ENCODE measurements at places on chromosomes 2 and 18.

- DNase-seq, result no peak
Observed at GRCh38 chr2:130834091-130834930, 2.4 kb upstream of the ARHGEF4 start.

DNA sequence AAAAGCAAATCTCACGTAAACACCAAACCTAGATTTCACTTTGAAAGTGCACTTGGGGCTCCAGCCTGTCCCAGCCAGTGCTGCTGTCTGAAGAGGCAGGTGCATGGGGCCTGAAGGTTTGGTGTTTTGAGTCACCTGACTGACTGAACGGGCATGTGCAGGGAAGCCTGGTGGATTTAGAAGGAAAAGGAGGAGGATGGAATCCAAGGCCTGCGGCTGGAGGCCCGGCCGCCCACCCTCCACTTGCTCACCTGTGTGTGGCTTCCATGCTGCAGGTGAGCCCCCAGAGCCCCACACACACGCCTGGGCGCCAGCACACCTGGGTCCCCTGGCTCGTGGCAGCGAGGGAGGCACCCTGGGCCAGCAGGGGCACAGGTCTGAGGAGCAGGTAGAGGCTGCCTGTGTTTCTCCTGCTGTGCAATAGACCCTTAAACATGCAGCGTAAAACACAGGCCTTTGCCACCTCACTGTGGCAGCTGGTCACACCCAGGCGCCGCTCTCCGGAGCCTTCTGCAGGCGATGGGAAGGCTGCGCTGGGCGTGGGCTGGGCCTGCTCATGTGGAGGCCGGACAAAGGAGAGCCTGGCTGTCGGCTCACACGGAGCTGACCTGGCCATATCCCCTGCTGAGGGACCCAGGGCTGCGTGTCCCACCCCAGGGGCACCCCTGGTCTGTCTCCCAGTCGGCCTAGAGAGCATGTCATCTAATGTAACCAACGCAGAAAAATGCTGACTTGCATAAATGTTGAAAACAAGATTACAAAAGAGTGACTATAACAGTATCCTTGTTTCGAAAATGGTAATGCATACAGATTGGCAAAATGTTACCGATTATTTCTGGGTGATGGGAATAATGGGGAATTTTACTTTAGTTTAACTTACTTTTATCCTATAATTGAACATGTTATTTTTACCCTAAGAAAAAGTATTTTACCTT lies 71.3 kb downstream of the TMEM18 start:
- DNase-seq, result no peak

DNA sequence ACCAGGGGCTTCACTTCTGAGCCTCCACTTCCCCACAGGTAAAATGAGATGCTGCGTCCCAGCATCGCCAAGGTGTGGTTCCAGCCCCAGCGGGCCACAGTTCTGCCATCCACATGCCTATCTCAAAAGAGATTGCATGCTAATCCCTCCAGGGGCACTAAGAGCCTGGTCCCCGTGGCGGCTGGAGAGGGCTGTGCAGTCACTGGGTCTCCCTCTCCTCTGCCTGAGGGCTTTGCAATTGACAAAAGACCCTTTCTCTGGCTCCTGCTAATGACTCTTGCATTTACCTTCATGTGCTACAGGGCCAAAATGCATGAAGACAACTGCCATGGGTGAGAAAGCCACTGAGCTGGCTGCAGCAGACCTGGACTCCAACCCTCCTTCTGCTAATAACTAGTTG lies 18.5 kb downstream of the ZBTB7C start:
- DNase-seq, result no peak

- DNase-seq, result no peak
Observed at GRCh38 chr18:38453880-38454279, 888.3 kb upstream of the CELF4 start.

DNA sequence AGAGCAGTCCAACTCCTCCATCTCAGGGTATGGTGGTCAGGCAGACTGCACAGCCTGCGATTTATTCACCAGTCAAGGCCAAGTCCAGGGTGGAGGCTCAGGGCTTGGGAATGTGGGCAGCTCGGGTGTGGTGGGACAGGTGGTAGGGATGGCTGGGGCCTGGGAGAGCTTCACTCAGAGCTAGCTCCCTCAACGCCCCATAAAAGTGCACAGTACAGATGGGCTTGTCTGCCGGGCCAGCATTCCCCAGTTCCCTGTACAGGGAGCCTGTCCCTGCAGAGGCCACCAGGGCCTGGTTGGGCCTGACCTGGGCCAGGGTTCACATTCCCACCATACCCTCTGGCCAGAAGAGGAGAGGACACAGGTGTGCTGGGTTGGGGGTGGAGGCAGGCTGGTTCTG lies 49.2 kb upstream of the OTOS start:
- no peak for DNase-seq

GRCh38 chr18:73950116-73950700 lies 197.4 kb downstream of the FBXO15 start:
- no peak for DNase-seq

DNA sequence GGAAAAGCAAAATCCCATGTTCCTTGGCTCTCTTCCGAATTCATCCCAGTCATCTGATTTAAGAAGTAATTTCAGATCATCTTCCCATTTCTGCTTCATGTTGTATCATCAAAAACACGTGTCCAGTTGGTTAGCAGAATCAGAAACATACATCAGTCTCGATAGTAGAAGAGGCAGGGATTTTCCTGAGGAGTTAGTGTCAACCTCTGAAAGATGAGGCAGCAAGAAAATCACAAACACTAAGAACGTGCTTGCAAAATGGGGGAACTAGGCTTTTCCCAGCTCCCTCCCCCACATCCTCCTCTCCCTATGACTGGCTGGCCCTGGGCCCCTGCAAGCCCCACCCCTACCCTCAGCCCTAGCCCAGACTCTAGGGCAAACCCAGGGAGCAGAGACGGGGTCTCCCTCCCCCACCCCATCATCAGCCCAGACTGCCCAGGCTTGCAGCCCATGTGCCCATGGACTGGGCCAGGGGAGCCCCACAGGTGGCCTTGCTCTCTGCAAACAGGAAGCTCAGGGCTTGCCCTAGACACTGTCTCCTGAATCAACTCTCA lies 161.0 kb upstream of the ID2 start:
- no peak for DNase-seq

DNA sequence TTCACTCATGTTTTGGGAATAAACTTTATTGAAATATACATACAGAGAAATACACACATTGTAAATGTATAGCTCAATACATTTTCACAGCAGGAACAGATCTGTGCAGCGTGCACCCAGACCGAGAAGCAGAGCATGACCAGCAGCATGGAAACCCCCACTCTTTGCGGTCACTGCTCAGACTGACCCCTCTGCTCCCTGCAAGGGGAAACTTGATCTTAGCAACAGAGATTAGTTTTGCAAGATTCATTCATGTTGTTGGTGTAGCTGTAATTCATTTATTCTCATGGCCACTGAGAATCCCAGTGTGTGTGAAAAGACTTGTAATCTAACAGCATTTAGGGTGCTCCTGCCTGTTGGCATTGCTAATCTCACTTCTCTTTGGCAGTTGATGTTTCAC lies 35.2 kb downstream of the LPIN1 start:
- DNase-seq, result no peak
